HAP-1 (cell line): ENCODE measurements at places on chromosomes 2 and 18.

DNA sequence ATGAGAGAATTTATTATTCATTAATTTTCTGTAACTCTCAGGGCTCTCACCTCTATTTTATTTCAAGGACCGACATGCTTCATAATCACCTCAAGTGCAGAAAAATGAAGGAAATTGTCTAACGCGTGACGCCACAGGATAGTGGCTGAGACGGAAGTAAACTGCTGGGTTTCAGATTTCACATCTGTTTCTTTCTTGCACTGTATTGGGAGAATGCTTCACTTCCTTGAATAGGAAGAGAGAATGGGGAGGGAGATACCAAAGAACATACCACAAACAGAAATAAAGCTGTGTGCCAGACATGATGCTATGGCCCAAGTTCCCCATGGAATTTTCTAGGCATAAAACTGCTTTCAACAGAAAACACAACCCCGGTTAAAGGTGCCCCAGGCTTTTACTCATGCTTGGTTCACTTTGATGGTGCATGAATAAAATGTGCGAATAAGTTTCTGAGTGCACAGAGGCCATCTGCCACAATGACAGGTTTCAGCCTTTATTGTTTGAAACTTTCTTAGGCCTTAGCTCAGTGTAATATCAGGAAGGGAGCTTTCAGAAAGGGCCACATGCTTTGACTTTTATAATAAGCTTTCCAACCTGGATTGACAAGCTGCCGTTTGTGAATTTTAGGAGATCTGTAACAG lies 1116.4 kb downstream of the SOCS6 start:
- no peak for DNase-seq

- no peak for DNase-seq
Observed at GRCh38 chr18:3874581-3874980, 424.6 kb downstream of the TGIF1 start.

DNA sequence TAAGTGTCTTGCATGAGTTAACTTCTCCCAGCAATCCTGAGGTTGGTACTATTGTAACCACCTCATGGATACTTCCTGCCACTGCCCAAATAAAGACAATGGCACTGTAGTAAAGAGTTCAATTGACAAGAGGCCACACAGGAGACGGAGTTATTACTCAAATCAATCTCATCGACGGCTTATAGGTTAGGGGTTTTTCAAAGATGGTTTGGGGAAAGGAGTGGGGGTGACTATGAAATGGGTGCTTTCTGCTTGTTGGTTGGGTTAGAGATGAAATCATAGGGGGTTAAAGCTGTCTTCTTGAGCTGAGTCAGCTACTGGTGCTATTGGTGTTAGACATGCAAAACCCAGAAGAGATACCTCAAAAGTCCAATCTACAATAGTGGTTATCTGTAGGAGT lies 1258.0 kb upstream of the ZEB2 start:
- no peak for DNase-seq

- no peak for DNase-seq
Observed at GRCh38 chr18:48028696-48029095, 98.2 kb upstream of the SMAD2 start.

GRCh38 chr2:196331143-196331542 lies 159.8 kb upstream of the STK17B start:
- DNase-seq = no peak

DNA sequence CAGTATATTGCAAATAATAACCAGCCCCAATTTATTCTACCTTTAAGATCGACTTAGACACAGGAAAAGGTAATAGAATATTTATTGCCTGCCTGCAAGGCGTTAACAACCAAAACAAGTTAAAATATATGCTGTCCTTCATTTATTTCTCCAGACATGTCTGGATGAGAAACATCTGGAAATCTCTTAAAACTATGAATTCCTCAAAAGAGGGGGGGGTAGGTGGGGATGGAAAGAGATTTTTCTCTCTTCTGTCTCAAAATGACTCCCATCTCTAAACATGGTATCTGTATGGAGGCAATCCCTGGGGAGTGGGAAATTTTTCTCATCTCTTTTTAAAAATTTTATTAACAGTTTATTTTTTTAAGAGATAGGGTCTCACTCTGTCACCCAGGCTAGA lies 113.0 kb downstream of the CDH2 start:
- no peak for DNase-seq

GRCh38 chr2:119174993-119175347 lies 16.4 kb upstream of the C1QL2 start:
- DNase-seq = no peak

DNA sequence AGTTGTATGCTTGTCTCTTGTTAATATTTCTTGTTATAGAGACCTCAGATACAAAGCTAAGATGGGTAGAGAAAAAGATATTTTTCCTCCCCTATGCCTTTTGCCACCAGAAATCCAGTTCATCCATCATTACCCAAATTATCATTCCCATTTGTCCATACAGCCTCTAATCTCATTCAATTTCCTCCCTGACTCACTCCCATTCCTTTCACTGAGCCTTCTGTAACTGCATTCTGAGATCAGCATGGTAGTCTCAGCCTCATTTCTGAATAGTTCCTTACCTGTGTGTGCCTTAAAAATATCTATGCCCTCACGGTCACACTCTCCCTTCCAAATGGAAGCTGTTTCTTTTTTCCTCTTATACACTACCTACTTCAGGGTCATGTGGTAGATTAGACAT lies 15.7 kb upstream of the PIK3C3 start:
- DNase-seq = no peak

DNA sequence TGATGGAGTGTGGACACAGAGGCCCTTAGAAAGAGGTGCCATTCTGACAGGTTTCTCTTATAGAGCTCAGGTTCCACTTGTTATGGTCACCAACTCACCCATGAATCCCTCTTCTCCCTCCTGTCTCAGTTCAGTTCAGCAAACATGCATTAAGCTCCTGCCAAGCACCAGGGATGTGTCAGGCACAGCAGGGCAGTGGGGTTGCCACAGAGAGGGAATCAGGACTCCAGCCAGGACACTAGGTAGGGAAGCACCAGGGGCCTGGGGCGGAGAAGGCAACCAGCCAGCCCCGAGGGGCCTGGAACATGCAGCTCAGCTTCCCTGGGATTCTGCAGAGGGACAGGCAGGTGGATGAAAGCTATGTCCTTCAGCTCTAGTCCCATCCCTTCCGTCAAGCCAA lies 44.6 kb downstream of the TOGARAM2 start:
- no peak for DNase-seq
